ENCODE measurements at places on chromosomes 7 and 10. TPM values are rescaled to one million over a fixed set of nuclear protein-coding genes. Genes with fewer than 3 reads are reported as not detected.

Gene PDE6C
- total RNA-seq, result not detected

Gene TAS2R41
- not detected for total RNA-seq

Gene ATG9B
- 0.18 TPM for total RNA-seq

Gene RASSF4
- total RNA-seq, result 6.1 TPM

Gene SUN3
- not detected for total RNA-seq

Gene KLLN
- 0.55 TPM for total RNA-seq

Gene OR2A12
- not detected for total RNA-seq

Gene PPP1R3C
- 10.6 TPM for total RNA-seq

Gene SKIDA1
- total RNA-seq, result 1.5 TPM

Gene OIT3
- total RNA-seq, result not detected

Gene AIMP2
- total RNA-seq, result 34.4 TPM

Gene PIP
- total RNA-seq, result 2.2 TPM

Gene MNX1
- 2.2 TPM for total RNA-seq

Gene ANKRD61
- total RNA-seq, result 0.74 TPM

Gene FOXI2
- total RNA-seq, result not detected

Gene SLC26A3
- 0.91 TPM for total RNA-seq

Gene CYP51A1
- 51.6 TPM for total RNA-seq

Gene NANOS1
- 5.9 TPM for total RNA-seq

All from prostate gland (tissue), 2 donors.